Smooth muscle cell of the umbilical artery (primary cell): ENCODE measurements at places on chromosomes 12 and 14. TPM values are rescaled to one million over a fixed set of nuclear protein-coding genes. Genes with fewer than 3 reads are reported as not detected.

The NTN4 gene
- 0.59 and 2.1 TPM in 2 replicates for total RNA-seq

The PRB2 gene
- not detected in 2 replicates for total RNA-seq

The MORN3 gene
- total RNA-seq = 0.18 and 0.30 TPM in 2 replicates

The TAS2R13 gene
- total RNA-seq = 1.2 and 4.2 TPM in 2 replicates

The LRFN5 gene
- total RNA-seq = 5.6 and 9.2 TPM in 2 replicates
